ENCODE measurements at places on chromosomes 2 and 18.
A peak's percentile ranks its signal among the peaks of the same experiment; 100 is the strongest.

DNA sequence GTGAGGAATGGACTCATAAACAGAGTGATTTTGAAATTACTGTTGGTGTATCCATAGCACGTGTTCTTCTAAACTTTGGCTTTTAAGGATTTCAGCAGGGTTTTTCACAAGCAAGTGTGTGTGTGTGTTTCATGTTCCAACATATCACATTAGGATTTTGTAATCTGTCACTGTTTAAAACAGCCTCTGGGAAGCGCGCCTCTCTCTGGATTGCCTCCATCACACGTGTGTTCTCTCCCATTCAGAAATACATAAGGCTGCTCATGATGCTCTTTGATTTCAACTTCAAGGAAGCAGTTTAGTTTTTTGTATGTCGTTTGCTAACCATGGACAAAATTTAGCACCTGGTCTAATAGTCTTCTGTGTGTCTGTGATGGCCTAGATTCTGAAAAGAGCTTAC lies 370.4 kb downstream of the MTX2 start:
- no peak for DNase-seq

GRCh38 chr2:195138435-195138834 lies 518.6 kb upstream of the SLC39A10 start:
- DNase-seq, result no peak

GRCh38 chr2:162092658-162093556 lies 18.9 kb upstream of the DPP4 start:
- peak; percentile 98 for DNase-seq

- DNase-seq, result no peak
Measured at GRCh38 chr2:159093497-159093896, 125.1 kb downstream of the TANC1 start.

- DNase-seq, result no peak
Measured at GRCh38 chr18:33440060-33441043, at the start of gene CCDC178. CCDC178 (minus strand) TSS chr18:33440721; CDS start chr18:33412088, 28,633 bp downstream.

GRCh38 chr18:66599190-66599589 lies 4.7 kb downstream of the CDH19 start:
- DNase-seq, result no peak

- peak; percentile 64 for DNase-seq
Measured at GRCh38 chr18:61572871-61573270, 239.6 kb downstream of the CDH20 start.

DNA sequence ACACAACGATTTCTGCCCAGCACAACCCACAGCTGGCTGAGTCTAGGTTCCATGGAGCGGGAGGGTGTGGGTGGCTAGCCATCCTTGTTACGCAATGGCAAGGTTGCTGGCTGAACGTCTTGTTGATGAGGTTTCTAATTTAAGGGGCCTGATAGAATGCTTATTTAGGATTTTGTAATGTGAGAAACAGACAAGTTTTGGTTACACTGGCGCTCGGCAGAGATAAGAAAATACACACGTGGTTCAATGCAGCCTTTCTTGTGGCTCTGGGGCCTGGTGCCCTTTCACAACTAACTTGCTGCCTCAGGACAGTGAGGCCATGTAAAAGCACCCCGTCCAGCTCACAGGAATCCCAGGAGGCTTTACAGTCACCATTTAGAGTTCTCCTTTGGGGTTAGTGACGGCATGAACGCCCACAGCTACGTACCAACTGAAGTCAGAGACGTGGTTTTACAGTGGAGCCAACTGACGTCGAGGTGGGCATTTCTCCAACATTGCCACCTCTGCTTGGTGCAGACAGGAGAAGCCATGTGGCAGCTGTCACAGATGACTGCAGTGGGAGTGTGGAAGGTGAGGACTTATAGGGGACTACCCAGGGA lies 29.7 kb upstream of the PIEZO2 start:
- no peak for DNase-seq

Data from GM04503 (cell line).